Activated CD4-positive, alpha-beta T cell treated with anti-CD3 and anti-CD28 coated beads, Interleukin-2, amount 10 ng/mL, durations not matched to agents 24 days and 14 days (primary cell): ENCODE measurements at places on chromosomes 2 and 18. TPM values are rescaled to one million over a fixed set of nuclear protein-coding genes. Genes with fewer than 3 reads are reported as not detected.

DNA sequence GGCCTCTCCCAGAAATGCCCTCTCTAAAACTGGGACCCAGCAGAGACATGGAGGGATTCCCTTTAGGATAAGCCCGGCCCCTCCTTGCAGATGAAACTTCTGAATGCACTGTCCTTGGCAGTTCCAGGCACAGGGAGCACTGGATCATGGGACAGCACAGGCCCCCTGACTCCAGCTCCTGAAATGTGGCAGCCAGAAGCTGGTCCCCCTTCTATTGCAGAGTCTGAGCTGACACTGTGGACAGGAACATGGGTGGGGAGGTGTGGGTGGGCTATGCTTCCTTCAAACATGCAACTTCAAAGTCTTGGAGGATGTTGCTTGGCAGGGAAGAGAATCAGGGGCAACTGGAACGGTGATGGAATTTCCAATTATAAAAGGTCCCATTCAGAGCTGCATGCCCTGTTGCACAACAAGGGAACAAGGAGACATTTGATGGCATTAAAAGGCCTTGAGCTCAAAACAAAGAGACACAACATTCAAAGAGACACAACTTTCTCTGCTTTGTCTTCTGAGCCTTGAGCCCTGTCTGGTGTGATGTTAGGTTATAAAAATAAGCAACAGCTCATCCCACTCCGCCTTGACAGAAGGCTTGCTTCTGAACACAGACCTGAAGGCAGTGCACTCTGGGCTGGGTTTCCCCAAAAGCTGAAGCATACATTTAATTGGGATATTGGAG is 239.0 kb downstream of the OSR1 start:
- DNase-seq = no peak

DNA sequence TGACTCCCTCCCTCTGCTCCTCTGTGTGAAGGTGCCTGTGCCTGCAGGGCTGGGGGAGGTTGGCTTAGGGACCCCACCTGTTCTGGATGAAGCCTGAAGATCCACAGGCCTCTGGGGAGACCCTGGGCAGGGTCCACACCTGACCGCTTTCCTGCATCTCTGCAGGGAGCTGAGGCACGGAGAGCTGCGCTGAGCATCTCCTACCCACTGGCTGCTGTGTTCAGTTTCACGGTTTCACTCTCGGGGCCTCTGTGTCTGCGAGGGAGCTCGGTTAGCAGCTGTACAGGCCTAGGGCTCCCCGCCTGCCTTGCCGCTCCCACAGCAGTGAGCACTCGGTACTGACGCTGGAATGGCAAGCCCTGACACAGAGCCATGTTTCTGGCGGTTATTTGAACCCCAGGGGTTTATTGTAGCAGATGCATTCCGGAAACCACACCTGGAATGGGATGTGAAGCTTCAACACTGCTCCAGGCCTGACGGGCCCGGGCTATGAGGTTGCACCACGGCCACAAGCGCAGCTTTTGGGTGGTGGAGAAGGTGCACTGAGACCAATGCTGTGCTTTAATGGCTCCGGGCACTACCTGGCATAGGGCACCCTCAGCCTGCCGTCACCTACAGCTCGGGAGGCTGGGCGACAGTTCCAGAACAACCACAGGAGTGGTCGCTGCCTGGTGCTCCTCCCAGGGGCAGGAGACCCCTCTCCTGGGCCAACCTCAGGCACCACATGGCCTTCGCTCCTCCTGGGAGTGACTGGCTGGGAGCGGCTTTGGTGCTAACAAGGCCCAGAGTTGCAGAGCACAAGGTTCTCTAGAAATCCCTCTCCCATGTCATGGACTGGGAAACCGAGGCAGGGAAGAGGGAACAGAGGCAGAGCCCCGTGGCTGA is 257.9 kb downstream of the NDUFA10 start:
- DNase-seq = no peak

GRCh38 chr2:109527846-109528705 is 85.7 kb downstream of the SEPTIN10 start:
- no peak for DNase-seq

- no peak for DNase-seq
Measured at GRCh38 chr2:118014492-118014824, 588 bp upstream of the CCDC93 start.

DNA sequence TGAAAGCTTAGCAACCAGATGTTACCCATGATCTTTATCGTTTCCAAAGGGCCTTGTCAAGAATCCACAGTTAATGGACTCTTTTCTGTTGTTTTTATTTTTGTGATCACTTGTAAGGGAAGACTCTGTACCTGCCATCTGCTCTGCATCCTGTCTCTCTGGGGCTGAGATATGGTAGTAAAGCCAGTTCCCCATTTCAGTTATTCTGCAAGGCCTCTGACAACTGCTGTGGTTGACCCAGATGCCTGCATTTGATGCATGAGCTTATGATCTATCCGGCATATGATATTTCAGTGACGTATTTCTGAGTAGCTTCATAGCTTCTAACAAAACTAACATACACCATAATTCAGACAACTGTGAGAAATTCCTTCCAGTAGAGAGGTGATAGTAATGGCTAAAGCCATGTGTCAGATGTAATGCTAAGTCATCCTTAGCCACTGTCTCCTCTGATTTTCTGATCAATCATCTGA is 105.1 kb downstream of the TPO start:
- DNase-seq = no peak

DNA sequence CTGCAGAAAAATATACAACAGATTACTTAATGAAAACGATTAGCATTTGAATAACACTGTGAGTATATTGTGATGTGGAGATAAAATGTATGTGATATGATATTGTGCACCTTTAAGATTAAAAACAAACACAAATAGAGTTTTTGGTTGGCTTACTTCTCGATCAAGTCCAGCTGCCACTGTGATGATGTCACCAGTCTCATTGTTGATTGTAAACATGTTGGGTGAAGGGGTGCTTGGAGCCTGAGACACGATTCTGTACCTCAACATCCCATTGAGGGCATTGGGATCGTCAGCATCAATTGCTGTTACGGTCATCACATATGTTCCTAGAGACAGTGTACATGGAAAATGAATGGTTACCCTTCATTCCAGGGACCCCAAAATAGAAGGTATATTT is 174.1 kb downstream of the CDH2 start:
- no peak for DNase-seq

GRCh38 chr2:157934684-157935377 is 58.7 kb upstream of the ACVR1 start:
- no peak for DNase-seq

GRCh38 chr18:26928670-26929313 is 63.3 kb upstream of the AQP4 start:
- no peak for DNase-seq

GRCh38 chr2:235216901-235217300 is 265.1 kb downstream of the SH3BP4 start:
- no peak for DNase-seq

GRCh38 chr2:226608451-226608850 is 191.2 kb downstream of the IRS1 start:
- no peak for DNase-seq

DNA sequence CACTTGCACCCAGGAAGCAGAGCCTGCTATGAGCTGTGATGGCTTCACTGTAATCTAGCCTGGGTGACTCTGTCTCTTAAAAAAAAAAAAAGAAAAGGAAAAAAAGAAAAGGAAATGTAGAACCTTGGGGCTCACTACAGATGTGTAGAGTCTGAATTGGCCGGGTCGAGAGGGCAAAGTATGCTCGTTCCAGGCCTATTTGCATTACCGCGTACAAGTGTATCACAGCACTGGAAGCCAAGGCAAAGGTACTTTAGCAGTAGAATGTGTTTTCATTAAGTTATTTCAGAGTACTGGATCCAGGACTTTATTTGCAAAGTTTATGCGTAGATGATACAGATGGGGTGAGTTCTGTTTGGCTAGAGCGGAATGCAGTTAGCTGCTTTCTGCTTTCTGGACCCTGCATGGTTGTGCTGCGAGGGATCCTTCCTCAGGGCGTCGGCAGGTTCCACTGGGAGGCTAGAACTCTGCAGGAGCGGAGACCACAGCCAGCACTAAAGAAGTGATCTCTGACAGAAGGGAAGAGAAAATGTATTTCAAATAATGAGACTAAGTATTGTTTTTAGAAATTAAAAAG is 51.8 kb downstream of the LDLRAD4 start:
- no peak for DNase-seq

DNA sequence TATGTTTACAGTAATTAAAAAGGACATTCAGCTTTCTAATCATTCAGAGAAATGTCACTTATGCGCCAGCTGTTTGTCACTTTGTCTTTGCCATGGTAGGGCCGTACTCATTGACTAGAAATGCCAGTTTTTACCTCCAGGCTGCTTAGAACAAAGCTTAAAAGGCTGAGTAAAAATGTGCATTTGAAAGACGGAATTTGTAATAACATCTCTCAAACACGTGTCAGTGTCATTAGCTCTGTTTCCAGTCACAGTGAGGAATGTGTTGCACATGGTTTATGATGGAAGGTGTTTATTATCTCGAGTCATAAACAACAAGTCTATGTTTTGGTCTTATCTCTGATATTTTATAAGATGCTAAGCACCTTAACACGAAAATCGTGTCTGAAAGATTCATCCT is 118.2 kb downstream of the SNTG2 start:
- no peak for DNase-seq

GRCh38 chr2:66532972-66533868 is 98.3 kb downstream of the MEIS1 start:
- no peak for DNase-seq

- no peak for DNase-seq
Measured at GRCh38 chr2:113237604-113238160, 41.0 kb downstream of the PAX8 start.

GRCh38 chr2:218992703-218993344 is 398 bp downstream of the CRYBA2 start:
- no peak for DNase-seq

GRCh38 chr2:99421469-99421868 is 68.3 kb downstream of the REV1 start:
- DNase-seq = no peak

- peak; percentile 67 for DNase-seq
Measured at GRCh38 chr2:238573065-238573778, 146.5 kb downstream of the ASB1 start.

DNA sequence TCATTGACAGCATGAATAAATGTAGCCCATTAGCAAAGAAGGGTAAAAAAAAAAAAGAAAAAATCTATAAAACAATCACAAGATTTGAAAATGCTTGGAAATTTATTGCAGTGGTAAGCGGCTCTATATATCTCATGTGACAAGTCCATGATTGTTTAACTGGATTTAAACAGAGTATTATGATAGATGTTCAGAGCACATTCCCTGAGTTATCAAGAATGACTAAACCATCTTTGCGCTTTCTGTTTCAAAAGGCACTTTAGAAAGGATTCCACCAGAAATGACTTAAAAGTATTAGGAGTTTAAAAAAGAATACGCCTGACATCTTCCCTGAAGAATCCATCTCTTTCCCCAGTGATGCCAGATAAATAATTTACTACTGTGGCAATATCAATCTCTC is 409.5 kb upstream of the UBE2E3 start:
- no peak for DNase-seq

GRCh38 chr2:119549241-119549640 is 5.0 kb downstream of the CFAP221 start:
- no peak for DNase-seq

RAX gene
- not detected in 2 replicates for total RNA-seq

ARMC9 gene
- 5.9 and 6.4 TPM in 2 replicates for total RNA-seq

IGFBP2 gene
- total RNA-seq = 33.5 and 42.4 TPM in 2 replicates

DYNAP gene
- not detected in 2 replicates for total RNA-seq

TTC21B gene
- total RNA-seq = 21.4 and 22.7 TPM in 2 replicates

SKOR2 gene
- not detected in 2 replicates for total RNA-seq

TCF23 gene
- total RNA-seq = not detected in 2 replicates

AMER3 gene
- total RNA-seq = not detected in 2 replicates

FKBP1B gene
- 0.43 and 0.51 TPM in 2 replicates for total RNA-seq

FAM161A gene
- total RNA-seq = 3.8 and 4.5 TPM in 2 replicates
